ENCODE measurements at places on chromosomes 6 and 20.

GRCh38 chr6:89976694-89977020, 82.4 kb downstream of the GJA10 start:
- no peak for DNase-seq

GRCh38 chr6:5737460-5737859, 269.3 kb downstream of the NRN1 start:
- DNase-seq = no peak

GRCh38 chr6:104118274-104118673, 741.4 kb downstream of the HACE1 start:
- no peak for DNase-seq

- DNase-seq = no peak
Measured at GRCh38 chr6:19157486-19157885, 679.7 kb upstream of the ID4 start.

DNA sequence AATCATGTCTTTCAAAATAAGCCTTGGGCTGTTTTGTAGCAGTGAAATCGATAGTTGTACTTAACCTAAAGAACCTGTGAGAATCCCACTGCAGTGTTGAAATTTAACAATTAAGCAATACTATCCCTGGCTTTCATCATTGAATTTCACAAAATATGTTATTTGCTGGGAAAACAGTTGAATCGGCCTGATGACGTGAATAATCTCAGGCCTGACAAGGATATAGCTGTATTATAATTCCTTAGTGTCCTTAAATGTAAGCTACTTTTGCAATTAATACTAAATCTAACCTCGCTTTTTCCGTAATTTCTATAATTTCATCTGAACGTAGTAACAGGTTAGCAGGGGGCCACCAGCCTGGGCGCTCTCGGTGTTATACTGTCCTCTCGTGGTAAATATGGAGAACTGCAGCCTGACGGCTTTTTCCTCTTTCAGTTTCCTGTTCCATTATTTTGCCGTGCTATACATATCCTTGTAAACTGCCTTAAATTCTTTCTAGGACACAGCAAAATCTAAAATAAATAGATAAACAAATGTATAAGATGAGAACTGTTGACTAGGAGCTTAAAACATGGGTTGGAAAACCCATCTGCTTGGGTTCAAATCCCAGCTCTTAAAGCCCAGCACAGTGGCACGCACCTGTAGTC, 24.0 kb downstream of the MTFR2 start:
- peak; percentile 7 for DNase-seq

DNA sequence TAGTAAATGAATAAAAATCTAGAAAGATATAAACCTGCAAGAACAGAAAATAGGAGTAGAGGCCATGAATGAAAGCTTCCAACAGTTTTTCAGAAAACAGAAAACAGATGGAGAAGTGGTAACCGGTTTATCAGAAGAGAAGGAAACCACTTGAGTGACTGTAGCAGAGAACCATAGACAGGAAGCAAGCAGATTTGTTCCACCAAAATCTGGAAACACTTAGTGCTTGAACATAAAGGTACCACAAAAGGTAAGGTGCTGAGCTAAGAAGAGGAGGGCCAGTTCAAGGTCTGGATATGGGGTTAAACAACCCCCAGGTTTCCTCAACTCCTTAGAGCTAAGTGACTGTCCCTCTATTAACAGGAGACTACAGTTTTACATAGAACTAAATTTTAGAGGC, 9.2 kb upstream of the KIAA0319 start:
- DNase-seq = no peak

DNA sequence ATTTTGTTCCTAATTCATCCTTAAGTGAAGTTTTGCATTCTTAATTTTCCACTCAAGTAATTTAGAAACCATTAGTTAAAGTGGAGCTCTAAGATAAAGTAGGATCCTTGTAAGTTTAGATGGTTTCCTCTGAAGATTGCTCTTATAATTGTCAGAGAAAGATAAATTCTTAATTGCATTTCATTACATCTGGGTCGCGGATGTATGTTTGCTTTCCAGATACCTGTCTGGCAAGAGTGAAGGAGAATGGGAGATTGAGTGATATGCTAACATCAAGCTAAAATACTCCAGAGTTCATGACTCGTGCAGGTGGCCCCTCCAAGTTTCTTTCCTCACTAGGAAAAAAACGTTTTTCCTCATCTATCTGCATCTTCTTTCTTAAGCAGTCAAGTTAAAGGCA, 361.8 kb downstream of the DOK5 start:
- DNase-seq = no peak

- DNase-seq = no peak
Measured at GRCh38 chr20:51318058-51318949, 224.2 kb downstream of the NFATC2 start.

DNA sequence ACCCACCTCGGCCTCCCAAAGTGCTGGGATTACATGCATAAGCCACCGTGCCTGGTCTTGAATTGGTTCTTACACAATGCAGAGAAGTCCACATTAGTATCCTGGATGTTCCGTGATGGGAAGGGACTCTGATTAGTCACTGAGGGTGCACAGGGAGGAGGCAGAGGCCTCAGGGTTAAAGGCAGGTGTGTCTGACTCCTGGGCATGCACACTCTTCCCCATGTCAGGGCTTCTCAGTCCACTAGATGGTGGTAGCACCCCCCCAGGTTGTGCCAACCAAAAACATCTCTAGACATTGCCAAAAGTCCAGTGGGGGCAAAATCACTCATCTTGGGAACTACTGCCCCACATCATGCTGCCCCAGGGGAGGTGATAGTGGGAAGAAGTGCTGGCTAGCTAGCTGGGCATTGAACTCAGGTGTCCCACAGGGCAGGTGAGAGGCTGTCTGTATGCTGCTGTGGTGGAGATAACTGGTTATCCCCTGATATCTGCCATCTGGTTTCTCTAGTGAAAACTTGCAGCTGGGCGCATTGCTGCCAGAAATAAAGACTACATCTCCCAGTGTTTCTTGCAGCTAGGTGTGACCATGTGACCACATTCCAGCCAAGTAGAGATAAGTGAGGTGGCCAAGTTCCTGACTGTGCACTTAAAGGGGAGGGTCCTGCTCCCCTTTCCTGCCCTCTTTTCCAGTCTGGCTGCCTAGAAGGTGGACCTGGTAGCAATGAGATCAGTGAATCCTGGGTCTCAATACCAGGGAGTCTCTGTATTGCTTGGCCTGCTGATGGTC, 8.4 kb upstream of the NSFL1C start:
- no peak for DNase-seq

DNA sequence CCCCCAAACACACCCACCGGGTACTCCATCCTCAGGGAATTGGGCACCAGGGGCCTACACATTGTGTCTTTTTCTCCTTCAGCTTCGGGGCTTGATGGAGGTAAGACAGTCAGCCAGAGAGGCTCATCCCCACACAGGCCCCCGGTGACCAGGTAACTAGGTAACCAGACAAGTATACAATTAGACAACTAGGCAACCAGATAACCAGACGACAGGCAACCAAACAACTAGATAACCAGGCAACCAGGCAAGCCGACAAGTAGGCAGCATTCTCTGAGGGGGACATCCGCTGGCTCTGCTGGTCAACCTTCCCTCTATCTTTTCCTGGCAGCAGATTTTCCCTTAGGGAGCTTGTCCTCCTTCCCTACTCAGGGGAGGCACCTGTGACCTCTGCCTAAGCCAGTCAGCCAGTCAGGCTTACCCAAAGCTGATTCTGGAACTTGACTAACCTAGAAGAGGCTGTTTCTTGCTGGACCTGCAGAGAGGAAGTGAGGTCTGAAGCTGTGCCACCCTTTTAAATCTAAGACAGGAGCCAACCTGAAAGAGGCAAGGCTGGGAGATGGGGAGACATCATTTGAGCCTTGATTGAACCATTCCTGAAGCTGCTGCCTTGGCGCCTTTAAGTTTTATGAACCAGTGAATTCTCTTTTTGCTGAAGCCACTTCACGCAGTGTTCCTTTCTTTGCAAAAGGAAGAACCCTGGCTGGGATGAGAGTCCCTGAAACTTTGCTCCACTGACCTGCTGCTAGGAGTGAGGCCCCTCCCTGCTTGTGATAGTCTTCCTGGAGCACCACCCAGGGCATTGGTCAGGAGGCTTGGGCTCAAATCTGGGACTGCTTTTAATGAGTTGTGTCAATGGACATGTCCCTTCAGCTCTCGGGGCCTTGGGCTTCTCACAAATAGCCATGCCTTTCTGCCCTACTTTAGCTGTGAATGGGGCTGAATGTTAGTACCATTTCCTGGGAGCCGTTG, 96.4 kb upstream of the RNF24 start:
- DNase-seq = no peak

DNA sequence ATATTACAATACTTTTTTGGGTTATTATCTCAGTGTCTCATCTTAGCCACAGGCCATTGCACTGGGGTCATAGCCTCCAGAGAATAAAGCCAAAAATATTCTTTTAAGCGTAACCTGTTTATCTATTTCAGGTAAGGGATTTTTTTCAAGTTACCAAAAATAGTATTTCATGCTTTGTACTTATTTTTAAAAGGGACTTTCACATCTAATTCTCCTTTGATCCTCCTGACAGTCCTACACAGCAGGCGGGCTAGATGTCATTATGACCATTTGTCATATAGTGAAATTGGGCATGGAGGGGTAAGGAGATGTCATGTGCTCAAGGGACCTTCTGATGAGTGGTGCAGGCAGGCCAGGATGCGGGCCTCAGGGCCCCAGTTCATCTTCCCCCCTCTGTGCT, 68.9 kb downstream of the TBC1D7 start:
- DNase-seq = no peak

- DNase-seq = no peak
Measured at GRCh38 chr6:151493804-151494234, at the start of gene CCDC170. CCDC170 (plus strand) TSS chr6:151494017; CDS start chr6:151494129, 112 bp downstream.

DNA sequence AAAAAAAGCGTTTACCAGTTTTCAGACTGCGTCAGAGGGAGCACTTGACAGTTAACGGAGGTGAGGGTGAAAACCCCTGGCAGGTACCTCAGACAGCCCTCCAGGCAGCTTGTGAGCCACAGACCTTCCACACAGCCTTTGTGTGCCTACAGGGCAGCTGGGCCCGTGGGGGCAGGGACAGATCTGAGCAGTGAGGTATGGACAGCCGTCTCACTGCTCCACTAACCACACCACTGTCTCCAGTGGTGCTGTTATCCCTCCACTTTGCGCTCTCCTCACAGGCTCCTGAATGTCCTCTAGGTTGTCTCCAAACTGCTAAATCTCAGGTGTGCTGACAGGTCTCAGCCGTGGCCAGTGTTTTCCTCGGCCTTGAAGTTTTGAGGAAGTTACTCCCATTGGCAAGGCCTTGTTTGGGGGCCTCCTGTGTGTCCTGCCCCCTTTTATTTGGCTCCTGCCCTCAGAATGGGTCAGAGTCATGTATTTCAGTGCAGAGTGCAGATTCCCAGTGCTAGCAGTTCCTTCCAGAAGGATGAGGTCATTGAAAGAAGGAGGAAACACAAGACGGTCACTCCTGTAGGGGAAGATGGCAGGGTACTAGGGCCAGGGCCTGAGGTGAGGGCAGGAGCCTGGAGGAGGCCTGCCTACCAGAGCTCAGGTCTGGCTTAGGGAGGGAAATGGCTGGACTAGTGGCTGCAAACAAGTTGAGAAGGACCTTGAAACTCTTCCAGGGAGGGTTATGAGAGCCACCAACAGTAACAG, 11.8 kb downstream of the GFRA4 start:
- no peak for DNase-seq

DNA sequence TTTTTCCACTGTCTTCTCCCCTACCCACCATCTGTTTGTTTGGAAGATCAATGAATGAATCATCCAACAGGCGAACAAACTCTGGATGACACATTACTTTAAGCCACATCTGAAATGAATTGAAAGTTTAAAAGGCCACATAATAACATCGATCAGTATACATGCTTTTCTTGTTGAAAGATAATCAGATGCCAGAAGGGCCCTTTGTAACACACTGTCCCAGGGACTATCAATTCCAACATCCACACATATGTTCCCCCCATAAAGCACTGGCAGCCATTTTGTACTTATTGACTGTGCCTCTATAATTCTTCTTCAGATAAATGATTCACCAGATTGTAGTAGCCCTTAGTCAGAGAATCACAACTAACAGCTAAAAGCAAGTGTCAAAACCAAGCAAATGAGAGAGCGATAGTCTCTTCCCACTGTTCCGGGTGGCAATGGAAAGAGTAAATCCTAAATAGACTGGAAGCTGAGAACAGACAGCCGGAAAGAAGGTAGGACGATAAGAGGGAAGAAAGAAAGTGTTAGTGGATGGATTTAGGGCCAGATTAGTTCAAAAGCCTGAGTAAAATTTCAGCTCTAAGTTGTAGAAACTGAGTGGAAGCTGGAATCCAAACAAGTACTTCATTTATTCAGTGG, 184.9 kb upstream of the TENT5A start:
- DNase-seq = no peak

- no peak for DNase-seq
Measured at GRCh38 chr6:107152638-107153430, 37.5 kb upstream of the BEND3 start.

- no peak for DNase-seq
Measured at GRCh38 chr6:24859132-24859531, 60.4 kb upstream of the ARMH2 start.

- no peak for DNase-seq
Measured at GRCh38 chr20:38001981-38002380, 31.3 kb downstream of the TTI1 start.

DNA sequence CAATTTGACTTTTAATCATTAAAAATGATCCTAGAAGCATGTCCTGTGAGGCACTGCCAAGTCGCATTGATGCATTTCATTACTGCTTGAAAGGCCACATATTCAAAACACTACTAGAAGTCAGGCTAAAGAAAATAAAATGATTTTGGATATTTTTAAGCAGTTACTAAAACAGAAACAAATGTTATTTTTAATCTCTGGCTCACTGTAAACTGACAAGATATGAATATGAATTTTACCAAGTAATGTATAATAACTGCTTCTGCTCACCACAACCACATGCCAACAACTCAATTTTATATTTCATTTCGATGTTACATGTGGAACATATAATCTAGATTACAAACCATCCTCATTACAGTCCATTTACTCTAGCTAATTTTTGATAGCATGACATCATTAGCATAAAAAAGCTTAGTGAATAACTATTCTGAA, 90.6 kb downstream of the ATXN1 start:
- DNase-seq = no peak

DNA sequence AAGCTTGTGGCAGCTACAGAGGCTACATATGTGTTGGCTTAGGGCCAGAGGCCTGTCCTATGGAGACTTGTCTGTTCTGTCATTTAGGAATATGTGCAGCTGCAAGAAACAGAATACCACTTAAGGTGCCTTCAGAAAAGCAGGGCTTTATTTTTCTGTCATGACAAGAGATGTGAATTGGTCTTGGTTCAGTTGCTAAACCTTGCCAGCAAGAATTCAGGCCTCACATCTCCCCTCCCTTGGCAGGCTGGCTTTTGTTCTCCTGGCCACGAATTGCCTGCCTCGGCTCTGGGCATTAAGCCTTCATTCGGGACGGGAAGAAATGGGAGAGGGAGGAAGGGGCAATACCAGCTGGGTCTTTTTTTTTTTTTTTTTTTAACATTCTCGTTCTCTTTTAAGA, 82.4 kb upstream of the TGM3 start:
- DNase-seq = no peak

GRCh38 chr6:31794866-31795615, 511 bp downstream of the VARS1 start:
- DNase-seq = no peak

Data from SIG-M5 (cell line).